ENCODE measurements at places on chromosomes 3 and 15.

DNA sequence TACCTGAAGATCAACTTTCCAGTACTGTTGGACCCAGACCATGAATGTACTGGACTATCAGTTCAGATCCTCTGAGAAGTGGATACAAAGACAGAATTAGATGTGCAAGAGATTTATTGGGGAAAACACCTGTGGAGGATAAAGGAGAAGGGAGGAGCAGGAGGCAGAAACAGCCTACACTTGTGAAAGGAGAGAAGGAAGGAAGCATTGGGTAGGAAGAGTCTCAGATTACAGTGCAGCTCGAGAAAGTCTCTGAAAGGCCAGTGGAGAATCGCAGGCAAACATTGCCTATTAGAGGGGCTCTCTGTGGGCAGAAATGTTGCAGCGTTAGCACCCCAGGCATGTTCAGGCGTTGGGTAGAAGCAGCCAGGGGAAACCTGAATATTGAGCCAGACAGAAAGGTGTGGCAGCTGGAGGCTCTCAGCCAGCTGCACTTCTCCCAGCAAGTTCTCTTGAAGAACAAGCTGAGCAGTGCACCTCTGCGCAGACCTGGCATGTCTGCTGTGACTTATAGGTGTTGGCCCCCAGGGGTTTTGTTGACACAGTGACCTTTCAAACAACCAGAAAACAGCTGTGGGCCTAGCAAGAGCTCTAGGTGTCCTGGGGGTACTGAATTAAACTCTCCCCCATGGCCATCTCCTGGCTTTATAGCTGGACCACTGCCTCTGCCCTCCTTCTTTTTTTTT is 7.0 kb downstream of the CHST14 start:
- no peak for DNase-seq

GRCh38 chr3:71168880-71169411 is 414.6 kb downstream of the FOXP1 start:
- no peak for DNase-seq

- peak; percentile 59 for DNase-seq
Observed at GRCh38 chr3:5022187-5022965, 43.1 kb downstream of the BHLHE40 start.

DNA sequence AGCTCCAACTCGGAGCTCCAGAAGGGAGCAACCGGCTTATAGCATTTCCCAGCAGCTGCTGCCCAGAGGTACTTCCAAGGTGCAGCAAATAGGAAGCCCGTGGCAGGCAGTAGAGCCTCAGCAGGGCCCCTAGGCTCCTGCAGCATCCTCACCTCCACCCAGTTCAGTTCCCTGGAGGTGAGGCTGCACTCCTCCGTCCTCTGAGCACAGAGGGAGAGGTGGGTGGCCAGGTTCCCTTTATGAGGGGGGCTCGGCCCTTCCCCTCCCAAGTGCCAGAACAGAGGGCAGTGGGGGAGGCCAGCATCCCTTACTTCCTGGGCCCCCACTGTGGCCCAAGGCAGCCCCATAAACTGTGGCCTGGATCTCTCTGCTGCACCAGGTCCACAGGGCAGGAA is 150.2 kb downstream of the ATP10A start:
- no peak for DNase-seq

GRCh38 chr3:195828762-195829161 is 17.0 kb upstream of the MUC4 start:
- DNase-seq, result no peak

DNA sequence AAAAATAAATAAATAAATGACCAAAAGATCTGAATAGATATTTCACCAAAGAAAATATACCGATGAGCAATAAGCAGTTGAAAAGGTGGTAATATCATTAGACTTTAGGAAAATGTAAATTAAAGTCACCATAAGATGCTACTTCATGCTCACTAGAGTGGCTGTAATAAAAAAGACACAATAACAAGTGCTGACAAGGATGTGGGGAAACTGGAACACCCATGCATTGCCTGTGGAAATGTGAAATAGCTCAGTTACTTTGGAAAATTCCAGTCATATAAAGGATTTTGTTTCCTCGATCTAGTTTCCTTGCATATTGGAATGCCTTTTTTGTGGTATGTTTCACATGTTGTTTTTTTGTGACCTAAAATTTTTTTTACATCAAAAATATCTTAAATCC is 36.0 kb upstream of the LRIG1 start:
- no peak for DNase-seq

DNA sequence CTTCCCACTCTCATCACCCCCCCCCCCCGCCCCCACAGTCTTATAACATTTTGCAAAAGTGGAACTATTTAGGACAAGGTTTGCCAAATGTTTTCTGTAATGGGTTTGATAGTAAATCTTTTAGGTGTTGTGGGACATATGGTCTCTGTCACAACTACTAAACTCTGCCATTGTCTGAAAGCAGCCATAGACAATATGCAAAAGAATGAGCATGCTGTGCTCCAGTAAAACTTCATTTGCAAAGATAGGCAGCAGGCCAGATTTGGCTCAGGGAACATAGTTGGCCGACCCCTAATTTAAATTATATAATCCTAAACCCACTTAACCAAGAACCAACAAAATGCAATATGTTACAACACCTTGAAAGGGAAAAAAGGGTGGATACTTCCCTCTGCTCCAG is 46.4 kb downstream of the TIPARP start:
- no peak for DNase-seq

DNA sequence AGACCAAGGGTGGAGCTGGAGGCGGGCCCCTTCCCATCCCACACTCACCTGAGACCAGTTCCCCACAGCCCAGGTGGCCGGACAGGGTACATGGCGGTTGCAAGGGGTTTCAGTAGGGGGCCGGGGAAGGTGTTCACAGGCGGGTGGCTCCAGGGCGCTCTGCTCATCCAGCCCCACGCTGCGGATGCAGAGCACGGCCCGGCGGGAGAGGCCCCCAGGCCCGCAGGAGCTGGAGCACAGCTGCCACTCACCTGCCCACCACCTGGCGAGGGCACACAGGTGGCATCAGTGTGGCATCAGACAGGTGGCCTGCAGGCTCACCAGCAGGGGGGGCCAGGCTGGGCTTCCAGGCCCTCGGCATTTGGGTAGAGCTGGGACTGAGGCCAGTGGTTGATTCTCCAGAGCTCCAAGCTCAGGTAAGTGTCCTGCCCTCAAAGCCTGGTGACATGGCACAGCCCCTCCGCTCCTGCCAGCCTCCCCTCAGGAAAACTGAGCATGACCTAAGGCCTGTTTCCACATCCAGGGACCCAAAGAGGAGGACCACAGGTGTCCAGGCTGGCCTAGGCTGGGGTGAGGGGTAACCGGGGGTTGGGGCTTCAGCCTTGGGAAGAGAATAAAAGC is 43.8 kb downstream of the ADAMTS7 start:
- DNase-seq, result no peak

DNA sequence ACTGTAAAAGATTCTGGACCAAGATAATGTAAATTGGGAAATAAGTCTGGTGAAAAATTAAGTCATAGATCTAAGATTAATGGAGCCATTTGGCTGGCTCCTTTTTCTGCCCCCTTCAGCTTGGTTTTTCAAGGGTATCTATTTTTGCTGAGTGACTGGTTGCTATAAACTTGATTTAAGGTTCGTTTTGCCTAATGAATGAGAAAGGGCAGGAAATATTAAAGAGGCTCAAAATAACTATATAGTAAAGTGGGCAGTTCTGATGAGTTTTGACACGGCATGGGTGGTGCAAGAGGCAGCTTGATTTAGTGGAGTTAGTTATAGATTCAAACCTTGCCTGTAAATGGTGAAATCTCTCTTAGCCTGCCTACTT is 140.7 kb downstream of the STAC start:
- no peak for DNase-seq

DNA sequence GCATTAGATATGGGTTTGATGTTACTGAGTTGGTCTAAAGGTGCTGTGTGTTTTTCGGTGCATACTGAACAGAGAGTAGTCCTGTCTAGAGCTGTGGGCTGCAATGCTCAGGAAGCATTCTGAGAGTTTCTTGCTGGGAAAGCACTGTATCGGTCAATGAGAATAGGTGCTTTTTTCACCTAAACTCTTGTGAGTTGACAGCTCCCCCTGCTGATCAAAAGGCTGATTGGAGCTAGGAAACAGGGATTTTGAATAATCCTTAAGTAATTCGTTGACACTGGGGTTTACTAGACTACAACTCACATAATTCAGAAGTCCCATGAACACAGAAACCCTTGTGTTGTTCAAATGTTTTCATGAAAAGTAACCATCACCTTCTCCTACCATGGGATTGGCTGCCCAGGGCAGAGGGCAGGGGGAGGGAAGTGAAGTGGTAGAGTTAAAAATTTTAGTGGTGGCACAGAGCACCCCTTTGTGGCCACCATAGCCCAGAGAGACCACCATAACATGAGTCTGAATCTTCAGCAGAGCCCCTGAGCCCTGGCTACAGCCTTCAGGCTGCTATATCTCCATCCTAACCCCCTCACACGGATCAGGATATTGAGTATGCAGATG is 13.0 kb upstream of the MANF start:
- DNase-seq, result peak; percentile 77

GRCh38 chr15:70466895-70467529 is 296.3 kb downstream of the UACA start:
- DNase-seq, result peak; percentile 72

DNA sequence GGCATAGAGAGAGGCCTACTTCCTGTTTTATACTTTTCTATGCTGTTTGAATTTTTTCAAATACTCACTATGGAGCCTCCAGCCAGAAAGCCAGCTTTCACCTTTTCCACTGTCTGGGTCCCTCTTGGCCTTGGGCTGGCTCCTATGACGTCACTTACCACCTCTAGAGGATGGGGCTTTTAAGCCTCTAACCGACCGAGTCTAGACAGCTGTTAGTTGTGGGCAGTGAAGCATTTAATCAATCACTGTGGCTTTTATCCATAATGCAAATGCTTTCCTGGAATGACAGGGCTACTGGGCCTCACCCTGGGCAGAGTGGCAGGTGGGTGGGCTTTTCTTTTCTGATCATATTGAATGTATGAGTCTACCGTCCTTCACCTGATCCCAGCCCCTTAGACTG is 61.9 kb downstream of the LRRK1 start:
- no peak for DNase-seq

All from activated CD8-positive, alpha-beta T cell treated with anti-CD3 and anti-CD28 coated beads for 36 hours (primary cell).